ENCODE measurements at places on chromosomes 1 and 21. TPM values are rescaled to one million over a fixed set of nuclear protein-coding genes. Genes with fewer than 3 reads are reported as not detected.

DNA sequence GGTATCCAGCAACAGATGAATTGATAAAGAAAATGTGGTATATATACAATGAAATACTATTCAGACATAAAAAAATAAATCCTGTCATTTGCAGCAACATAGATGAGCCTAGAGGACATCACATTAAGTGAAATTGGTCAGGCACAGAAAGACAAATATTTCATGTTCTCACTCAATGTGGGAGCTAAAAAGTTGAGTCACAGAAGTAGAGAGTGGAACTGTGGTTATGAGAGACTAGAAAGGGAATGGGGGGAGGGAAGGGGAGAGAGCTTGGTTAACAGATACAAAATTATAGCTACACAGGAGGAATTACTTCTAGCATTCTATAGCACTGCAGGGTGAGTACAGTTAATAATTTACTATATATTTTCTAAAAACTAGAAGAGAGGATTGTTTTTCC lies 37.1 kb upstream of the SERPINC1 start:
- H3K27ac ChIP-seq, result no peak overlapping the region
- H3K4me3 ChIP-seq, result no peak overlapping the region
- peaks cover 50% of the 10 kb centered on the region for H3K36me3 ChIP-seq
- H3K4me1 ChIP-seq, result no peaks in the 10 kb centered on the region
- no peaks in the 10 kb centered on the region for H3K27me3 ChIP-seq
- DNase-seq, result no peak

LRRC71 gene
- polyA plus RNA-seq, result 0.28 TPM

DNA sequence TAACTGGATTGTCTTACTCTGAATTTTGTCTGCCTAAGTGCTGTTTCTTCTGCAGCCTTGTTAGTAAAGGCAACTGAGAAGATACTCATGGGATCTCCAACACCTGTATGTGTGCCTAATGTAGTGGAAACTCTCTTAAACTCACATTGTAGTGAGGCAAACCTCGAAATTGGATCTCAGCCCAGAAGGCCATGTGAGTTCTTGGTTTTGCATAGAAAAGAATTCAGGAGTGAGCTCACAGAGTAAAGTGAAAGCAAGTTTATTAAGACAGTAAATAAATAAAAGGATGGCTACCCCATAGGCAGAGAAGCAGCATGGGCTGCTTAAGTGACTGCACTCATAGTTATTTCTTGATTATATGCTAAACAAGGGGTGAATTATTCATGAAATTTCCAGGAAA lies 1344.7 kb downstream of the NCAM2 start:
- H3K36me3 ChIP-seq, result no peaks in the 10 kb centered on the region
- peak; percentile 12 for DNase-seq
- H3K27me3 ChIP-seq, result no peaks in the 10 kb centered on the region
- H3K4me3 ChIP-seq, result no peak overlapping the region
- no peaks in the 10 kb centered on the region for H3K4me1 ChIP-seq

GRCh38 chr1:33031506-33031905 lies 5.2 kb downstream of the AK2 start:
- no peaks in the 10 kb centered on the region for H3K27me3 ChIP-seq
- no peak for DNase-seq
- no peak overlapping the region for H3K4me3 ChIP-seq
- no peak overlapping the region for H3K27ac ChIP-seq

DNA sequence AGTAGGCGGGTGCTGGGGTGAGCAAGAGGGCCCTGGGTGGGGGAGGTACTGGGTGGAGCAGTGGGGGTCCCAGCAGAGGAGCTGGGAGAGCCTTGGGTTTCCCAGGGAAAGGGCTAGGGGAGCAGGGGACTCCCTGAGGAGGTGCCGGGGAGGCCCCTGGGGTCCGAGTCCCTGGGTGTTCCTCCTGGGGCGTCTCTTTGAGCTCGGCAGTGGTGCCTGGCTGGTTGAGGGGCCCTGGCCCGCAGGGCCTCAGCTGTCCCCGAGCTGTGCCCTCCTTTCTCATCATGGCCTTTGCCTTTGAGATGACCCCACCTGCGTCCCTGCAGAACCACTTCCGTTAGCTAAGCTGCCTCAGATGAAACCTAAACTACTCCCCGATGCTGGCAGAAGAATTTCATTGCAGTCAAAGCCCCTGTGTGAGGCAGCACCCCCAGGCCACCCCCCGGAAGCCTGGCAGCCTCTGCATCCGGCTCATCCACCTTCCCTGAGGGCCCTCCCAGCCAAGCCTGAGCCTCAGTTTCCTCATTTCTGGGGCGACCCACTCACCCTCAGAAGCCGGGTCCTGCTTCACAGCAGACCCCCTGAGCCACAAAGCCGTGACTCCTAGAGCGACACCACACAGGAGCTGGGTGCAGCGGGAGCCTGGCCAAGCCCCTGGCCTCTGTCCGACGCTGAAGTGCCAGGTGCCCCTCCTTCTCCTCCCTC lies 43.5 kb upstream of the TRAPPC10 start:
- DNase-seq, result no peak
- no peaks in the 10 kb centered on the region for H3K4me1 ChIP-seq
- H3K27ac ChIP-seq, result no peak overlapping the region
- H3K4me3 ChIP-seq, result no peak overlapping the region

Measured in large intestine (tissue), 12 donors.